A673 (cell line): ENCODE measurements at places on chromosomes 6 and 20. TPM values are rescaled to one million over a fixed set of nuclear protein-coding genes. Genes with fewer than 3 reads are reported as not detected.

Gene TSPO2
- total RNA-seq, result not detected in 2 replicates

Gene LY6G6C
- 0.42 and 0.80 TPM in 2 replicates for total RNA-seq

DNA sequence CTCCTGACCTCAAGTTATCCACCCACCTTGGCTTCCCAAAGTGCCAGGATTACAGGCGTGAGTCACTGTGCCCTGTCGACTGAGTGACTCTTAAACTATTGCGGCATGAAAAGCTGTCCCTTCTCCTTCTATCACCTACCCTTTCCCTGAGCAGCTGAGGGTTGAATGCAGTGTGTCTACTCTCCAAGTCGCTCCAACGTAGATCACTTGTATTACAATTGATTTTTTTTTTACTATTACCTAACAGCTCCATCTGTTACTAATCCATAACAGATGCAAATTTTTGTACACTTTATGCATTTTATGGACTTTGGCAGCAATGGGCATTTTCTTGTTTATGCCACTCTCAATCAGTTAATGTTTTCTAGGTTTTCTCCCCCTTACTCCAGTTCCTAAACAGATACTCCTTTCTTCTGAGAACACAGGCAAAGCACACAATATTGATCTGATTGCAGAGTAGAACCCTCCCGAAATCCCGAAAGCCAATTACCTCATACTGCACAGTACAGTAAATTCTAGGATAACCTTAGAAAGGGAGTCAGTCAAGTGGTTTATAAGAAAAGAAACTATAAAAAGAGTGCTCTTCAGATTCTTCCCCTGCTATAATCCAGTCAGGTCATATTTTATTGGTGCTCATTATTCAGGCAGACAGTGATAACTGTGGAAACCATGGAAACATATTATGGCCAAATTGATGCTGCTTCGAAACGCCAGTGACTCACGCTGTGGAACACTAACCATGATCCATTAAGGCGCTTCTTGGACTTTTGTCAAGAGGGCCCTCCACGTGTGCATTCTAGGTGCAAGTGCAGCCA, 273.0 kb downstream of the ADGB start:
- no peak overlapping the region for H3K27ac ChIP-seq
- peaks cover 5% of the 10 kb centered on the region for H3K4me1 ChIP-seq
- no peak overlapping the region for H3K4me3 ChIP-seq
- no peaks in the 10 kb centered on the region for H3K27me3 ChIP-seq

- H3K4me3 ChIP-seq, result no peak overlapping the region
- no peaks in the 10 kb centered on the region for H3K27me3 ChIP-seq
- H3K27ac ChIP-seq, result no peak overlapping the region
- H3K4me1 ChIP-seq, result no peaks in the 10 kb centered on the region
- no peak for DNase-seq
These were observed 567.4 kb downstream of the C6orf118 start for GRCh38 chr6:164741938-164742451.

DNA sequence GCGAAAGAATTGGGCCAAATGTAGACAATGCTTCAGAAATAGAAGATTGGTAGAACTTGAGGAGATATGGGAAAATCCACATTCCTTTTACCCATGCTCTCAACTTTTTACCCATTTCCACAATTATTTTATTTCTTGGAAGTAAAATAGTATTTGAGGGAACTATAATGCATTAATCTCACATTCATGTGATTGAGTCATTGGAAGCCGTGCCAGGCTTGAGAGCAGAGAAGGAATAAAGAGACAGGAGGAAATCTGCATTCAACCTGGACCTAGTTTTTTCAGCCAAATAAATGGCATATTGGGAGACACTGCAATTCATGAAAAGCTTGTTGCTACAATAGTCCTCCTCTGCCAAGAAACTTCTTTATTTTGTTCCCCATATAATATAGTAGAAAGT, 2.8 kb upstream of the NUP153 start:
- no peaks in the 10 kb centered on the region for H3K36me3 ChIP-seq
- no peaks in the 10 kb centered on the region for H3K27me3 ChIP-seq
- peaks cover 13% of the 10 kb centered on the region for H3K4me1 ChIP-seq
- no peak overlapping the region for H3K27ac ChIP-seq
- no peak for DNase-seq
- no peak overlapping the region for H3K4me3 ChIP-seq

- no peak overlapping the region for H3K4me3 ChIP-seq
- peaks cover 18% of the 10 kb centered on the region for H3K4me1 ChIP-seq
- H3K27me3 ChIP-seq, result no peaks in the 10 kb centered on the region
- H3K27ac ChIP-seq, result no peak overlapping the region
- H3K36me3 ChIP-seq, result no peaks in the 10 kb centered on the region
These were observed 303.9 kb downstream of the FOXC1 start for GRCh38 chr6:1913577-1913976.

Gene TMC2
- not detected in 2 replicates for total RNA-seq

- no peak for DNase-seq
- peaks cover 15% of the 10 kb centered on the region for H3K4me1 ChIP-seq
- no peak overlapping the region for H3K4me3 ChIP-seq
- H3K27me3 ChIP-seq, result no peaks in the 10 kb centered on the region
- H3K36me3 ChIP-seq, result no peaks in the 10 kb centered on the region
These were observed 248.2 kb downstream of the KHDC1L start for GRCh38 chr6:72977114-72977513.
